ENCODE measurements at places on chromosomes 5 and 9.

- DNase-seq: no peak
Observed at GRCh38 chr5:59506285-59506877, 387.1 kb downstream of the PDE4D start.

- no peak for DNase-seq
Observed at GRCh38 chr9:132383462-132383883, 23.2 kb downstream of the TTF1 start.

DNA sequence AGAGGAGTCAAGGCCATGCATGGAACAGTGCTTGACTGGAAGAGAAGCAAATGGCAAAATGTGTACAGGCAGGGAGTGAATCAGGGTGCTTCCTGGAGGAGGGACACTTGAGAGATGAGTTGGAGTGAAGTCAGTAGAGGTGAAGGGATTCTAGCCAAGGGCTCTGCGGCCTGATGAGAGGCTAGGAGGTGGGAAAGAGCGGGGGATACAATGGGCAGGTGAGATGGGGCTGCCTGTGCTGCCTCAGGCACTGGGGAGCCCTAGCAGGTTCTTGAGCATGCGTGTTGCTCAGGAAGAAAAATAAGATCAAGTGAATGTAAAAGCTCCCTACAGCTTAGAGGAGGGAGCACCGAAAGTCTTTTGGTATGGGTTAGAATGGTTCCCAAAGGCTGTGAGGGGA is 22.3 kb downstream of the ERGIC1 start:
- DNase-seq: no peak

GRCh38 chr5:139651853-139652787 is 4.0 kb downstream of the CXXC5 start:
- peak; percentile 60 for DNase-seq

DNA sequence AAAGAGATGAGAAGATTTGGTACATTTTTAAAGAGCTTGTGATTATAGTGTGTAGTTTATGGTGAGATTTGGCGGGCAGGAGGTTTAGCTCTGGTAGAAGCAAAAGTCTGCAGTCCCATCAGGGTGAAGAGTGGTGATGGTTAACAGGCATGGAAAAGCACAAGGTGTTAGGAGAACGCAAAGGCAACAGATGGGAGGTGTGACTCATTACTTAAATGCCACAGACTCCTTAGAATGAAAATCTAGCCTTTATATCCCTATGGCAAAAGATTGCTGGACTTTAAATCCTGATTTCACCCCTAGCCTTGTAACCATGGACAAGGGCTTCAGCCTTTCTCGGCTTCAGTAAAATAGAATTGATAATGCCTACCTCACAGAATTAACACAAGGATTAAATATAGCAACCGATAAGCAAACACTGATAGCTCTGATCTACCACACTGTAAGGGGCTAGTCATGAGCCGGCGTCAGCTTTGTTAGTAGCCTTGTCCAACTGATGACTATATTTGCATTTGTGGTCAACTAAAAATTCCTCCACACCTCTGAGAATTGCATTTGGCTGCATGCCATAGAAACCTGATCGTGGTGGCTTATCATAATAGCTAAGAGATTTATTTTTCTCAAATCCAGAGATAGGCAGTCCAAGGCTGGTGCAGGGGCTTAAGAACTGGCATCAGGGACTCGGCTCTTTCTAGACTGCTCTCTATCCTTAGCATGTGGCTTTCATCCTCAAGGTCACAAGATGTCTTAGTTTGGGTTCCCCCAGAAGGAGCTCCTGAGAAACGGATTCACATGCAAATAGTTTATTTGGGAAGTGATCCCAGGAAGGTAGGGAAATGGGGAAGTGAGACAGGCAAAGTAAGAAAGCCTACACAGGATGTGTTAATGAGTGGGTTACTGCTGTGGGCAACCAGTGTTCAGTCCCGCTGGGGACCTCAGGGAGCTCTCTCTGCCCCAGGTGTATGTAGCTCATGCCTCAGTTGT is 19.6 kb downstream of the MFAP3 start:
- DNase-seq: no peak
